ENCODE measurements at places on chromosomes 1 and 21.

DNA sequence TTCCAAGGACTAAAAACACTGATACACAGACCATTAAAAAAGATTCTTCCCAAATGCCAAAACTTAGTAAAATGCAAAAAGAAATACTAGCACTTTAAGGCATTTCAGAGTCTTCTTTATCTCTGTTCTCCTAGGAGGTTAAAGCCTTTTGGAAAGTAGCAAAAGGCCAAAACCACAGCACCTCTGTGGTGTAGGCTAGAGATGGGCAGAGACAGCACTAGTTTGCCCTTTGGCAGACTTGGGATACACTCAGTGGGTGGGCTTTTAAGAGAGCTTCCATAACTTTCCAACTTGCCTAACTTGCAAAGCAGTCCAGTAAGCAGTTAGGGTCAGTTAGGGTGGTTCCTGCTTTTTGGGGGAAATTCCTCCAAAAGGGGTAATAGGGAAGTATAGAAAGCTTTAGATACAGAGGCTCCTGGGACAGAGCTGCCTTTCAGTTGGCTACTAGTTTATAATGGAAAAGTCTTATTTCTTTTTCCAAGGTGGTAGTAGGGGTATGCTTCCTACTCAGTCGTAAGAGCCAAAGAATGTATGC is 17.9 kb upstream of the PTCH2 start:
- no peak for DNase-seq

- DNase-seq: peak; percentile 75
Observed at GRCh38 chr1:51203121-51203873, 32.8 kb upstream of the RNF11 start.

DNA sequence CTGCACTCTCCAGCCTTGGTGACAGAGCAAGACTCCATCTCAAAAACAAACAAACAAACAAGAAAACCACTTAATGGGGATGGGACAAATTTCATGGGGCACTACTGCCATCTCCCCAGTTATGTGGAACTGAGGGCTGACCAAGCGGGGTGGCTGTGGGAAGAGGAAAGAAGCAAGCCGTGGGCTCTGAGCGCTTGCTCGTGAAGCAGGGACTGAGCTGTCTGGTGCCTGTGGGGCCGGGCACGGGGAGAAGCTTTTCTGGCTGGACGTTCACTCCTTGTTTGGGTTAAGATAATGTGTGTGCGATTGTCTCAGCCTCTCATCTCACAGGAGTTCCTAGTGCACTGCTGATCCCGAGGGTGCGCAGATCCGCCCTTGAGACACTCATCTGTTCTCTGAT is 22.0 kb upstream of the KIF26B start:
- DNase-seq: no peak

DNA sequence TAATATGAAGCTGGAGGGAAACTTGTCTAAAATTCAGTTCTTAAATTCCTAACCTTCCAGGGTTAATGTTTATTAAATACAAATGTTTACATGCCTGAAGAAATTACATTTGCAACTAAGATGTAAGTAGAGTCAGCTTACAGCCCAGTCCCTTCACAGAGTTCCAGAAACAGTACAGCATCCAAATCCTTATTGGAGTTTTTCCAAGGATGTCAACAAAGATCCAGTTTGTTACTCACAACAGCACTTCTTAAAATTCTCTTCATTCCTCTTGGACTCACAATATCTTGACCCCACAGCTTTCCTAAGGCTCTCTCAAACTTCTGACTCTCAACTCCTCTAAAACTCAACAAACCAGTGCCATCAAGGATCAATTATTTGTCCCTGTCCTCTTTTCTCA is 50.1 kb upstream of the RWDD3 start:
- DNase-seq: no peak

GRCh38 chr1:245433561-245433960 is 278.8 kb downstream of the KIF26B start:
- no peak for DNase-seq

DNA sequence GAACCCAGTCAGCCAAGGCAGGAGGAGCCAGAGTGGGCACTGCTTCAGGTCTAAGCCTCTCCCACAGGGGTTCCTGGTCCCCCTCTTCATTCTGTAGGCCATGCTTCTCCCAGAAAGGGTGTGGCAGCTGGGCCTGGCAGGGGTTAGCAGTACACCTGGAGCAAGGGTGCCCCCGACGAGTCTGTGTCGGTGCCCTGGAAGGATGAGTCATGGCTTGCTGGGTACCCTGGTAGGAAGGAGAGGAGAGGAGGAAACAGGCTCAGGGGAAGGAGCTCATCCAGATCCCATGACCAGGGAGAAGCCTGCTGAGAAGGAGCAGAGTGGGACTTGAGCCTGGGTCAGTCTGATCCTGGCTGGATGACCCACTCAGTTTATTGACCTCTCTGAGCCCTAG is 10.3 kb downstream of the KDF1 start:
- DNase-seq: no peak

- DNase-seq: no peak
Observed at GRCh38 chr1:53551428-53551995, 92.3 kb downstream of the DMRTB1 start.

DNA sequence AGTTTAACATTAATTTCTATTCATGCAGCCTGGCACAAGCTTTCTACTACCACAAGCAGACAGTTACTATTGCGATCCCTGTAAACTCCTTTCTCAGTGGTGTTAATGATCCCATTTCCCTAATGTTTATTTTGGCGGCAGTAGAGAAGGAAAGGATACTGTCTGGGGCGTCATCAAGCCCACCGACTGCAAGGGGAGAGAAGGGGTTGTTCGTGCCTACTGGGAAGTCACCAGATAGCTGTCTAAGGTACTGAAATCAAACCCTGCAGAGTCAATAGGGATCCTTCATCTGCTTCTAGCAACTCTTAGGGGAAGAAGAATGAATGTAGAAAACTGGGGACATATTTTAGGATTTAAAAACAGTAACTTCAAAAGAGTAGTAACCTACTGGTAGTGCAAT is 95.2 kb upstream of the ADAR start:
- DNase-seq: no peak

DNA sequence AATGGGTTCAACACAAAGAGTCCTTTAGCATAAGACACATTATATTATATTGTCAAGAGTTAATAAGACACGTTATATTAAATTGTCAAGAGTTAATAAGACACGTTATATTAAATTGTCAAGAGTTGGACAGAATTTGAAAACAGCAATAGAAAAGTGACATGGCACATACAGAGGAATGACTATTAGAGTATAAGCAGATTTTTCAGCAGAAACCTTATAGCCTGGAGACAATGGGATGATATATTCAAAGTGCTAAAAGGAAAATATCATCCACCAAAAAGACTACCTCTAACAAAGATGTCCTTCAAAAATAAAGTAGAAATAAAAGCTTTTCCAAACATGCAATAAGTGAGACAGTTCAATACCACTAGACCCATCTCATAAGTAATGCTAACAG is 36.0 kb upstream of the HSPA13 start:
- no peak for DNase-seq

DNA sequence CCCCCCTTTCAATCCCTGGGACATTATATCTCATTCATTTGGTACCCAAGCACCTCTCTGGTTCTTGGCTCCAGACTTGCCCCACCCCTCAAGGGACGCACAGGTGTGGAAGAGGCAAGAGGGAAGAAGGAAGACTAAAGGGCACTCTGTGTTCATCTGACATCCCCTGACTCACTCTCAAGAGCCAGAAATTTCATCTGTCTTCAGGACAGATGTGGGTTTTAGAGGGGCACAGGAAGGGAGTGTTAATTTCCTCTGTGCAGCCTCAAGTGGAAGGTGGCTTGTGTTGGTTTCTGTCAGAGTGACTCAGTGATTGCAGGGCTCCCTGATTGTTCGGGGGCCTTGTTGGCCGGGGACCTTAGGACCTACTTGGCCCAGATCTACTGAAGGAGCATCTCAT is 2.4 kb downstream of the C2CD4D start:
- DNase-seq: no peak

DNA sequence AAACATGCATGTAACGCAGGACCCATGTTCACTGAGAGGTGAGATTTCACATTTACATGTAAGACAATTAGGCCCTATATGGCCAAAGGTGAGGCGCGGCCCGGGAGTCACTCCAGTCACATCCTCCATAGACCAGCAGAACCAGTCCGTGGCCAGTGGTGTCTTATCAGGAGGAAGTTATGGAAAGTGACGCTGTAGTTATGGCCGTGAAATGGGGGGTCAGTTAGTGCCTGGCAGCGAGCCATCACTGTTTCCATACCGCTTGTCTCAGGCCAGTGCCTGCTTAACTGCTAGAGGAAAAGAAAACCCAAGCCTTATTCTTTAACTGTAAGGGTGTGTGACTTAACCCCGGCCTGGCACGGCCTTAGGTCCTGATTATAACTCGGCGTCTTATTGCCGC is 6.1 kb downstream of the C1orf159 start:
- DNase-seq: no peak

DNA sequence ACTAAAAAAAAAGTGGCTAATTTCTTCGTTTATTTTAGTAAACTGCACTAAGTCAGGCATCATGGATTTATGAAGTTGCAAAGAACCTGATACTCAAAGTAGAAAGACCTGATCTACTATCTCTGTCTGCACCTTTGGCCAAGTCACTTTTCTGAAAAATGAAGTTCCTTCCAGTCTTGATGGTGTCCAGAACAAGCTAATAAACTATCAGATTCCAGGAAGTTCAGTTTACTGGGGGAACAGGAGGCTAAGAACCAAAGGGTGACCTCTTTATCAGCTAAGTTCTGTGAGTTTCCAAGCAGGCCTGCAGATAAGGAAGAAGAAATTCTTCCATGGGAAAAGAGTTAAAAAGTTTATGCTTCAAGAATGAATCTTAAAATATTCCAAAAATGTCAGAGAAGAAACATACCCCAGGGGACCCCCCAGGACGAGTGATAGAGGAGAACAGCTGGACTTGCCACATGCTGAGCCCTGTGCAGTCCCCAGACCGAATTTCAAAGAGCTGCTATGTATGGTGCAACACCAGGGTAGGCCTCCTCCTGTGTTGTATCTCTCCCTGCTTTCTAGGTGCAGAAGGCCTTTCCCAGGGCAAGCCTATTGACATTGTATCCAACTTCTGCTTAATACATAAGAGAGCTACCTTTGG is 72.8 kb upstream of the FGGY start:
- DNase-seq: no peak

DNA sequence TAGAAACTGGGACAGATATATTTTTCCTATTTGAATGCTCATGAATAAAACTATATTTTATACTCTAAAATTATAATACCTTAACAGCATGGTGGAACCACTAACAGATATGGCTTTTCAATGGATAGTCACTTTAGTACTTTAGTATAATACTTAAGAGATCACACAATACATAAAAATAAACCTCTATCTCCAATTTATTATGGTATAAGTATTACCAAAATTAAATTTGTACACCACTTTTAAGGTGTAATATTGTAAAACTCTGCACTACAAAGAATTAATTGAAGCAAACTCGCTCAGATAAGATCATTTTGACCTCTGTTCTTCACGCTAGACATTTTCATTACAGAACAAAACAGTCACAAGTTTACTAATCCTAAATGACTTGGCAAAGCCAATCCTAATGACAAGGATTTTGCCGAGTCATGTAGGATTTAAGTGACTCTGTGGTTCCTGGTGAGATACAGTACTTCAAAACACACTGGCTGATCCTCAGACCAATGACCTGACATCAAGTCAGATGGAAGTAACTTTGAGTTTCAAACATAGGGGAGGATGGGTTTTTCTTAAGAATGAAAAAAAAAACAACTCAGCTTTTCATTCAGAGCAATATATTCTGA is 200.6 kb downstream of the SMYD3 start:
- DNase-seq: no peak

DNA sequence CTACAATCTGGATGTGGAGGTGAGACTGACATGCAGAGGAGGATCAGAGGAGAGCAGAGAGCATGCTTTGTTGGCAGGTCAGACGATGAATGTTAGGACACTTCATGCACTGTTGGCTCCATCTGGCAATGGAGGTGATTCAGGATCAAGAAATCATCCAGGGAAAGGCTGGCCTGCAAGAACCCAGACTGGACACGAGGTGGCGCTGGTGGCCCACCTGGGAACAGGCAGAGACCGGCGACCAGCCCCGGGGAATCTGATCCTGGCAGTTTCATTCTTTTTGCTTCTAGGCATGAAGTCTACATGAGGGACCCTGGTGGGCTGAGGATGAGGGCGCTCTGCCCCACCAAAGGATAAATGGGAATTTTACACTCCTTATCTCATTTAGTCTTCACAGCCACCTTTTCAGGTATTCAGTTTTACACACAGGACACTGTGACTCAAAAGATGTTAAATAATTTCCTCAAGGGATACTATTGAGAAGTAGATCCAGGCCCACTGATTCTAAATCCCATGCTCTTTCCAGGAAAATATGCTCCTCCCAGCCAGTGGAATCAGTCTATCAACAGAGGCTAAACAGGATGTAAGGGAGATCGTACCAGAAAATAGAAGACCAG is 26.2 kb upstream of the SCMH1 start:
- peak; percentile 67 for DNase-seq

- no peak for DNase-seq
Observed at GRCh38 chr1:11888877-11889208, 30.1 kb upstream of the NPPB start.

GRCh38 chr1:47751193-47751592 is 246.0 kb downstream of the TRABD2B start:
- no peak for DNase-seq

GRCh38 chr1:246592695-246593094 is 26.4 kb downstream of the CNST start:
- DNase-seq: no peak

GRCh38 chr1:75992312-75992711 is 60.1 kb upstream of the ASB17 start:
- no peak for DNase-seq

DNA sequence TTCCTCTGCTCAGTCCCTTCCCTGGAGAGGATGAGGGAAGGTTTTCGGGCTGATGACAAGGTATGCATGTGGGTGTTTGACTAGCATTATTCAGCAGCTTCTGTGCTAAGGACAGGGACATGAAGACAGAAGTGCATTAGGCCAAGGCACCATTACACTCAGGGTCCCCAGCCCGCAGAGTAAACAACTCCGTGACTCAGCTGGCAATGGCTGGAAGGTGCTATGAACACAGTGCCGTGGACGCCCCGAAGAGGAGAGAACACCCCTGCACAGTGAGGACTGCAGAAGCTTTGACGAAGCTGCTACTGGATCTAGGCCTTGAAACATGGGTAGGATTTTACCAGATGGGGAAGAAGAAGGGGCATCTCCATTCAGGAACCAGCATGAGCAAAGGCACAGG is 13.7 kb upstream of the EPS8L3 start:
- no peak for DNase-seq

- no peak for DNase-seq
Observed at GRCh38 chr1:95382000-95382786, 148.2 kb downstream of the RWDD3 start.

GRCh38 chr1:7432102-7432899 is 338.8 kb upstream of the VAMP3 start:
- DNase-seq: no peak
